ENCODE measurements at places on chromosomes 12 and 14.

- H3K27me3 ChIP-seq: no peaks in the 10 kb centered on the region
- H3K4me1 ChIP-seq: no peaks in the 10 kb centered on the region
- no peak overlapping the region for H3K27ac ChIP-seq
- no peaks in the 10 kb centered on the region for H3K36me3 ChIP-seq
- no peak overlapping the region for H3K4me3 ChIP-seq
Observed at GRCh38 chr14:87008965-87009364, 984.0 kb downstream of the GALC start.

GRCh38 chr12:125070661-125071390 lies 5.6 kb downstream of the AACS start:
- H3K4me1 ChIP-seq: peaks cover 21% of the 10 kb centered on the region
- H3K27ac ChIP-seq: no peak overlapping the region
- H3K27me3 ChIP-seq: no peaks in the 10 kb centered on the region
- no peak for DNase-seq

DNA sequence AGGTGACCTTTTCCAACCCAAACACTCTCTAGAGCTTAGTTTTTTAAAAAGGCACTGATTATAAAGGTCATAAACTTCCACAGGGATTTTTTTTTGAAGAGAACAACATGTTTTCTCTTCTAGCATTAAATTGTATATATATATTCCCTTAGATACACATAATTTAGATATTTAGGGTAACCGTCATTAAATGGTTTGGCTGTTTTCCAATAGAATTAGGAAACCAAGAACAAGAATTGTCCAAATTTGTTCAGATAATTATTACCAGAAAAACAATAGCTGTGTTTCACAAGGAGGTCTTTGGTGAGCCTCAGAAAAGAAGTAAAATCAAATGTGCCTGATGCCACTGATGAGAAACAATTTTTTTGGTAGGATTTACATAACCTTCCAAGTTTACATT lies 26.9 kb downstream of the LMO3 start:
- H3K4me1 ChIP-seq: peaks cover 11% of the 10 kb centered on the region
- no peak for DNase-seq
- no peaks in the 10 kb centered on the region for H3K27me3 ChIP-seq
- H3K27ac ChIP-seq: no peak overlapping the region

- peaks cover 2% of the 10 kb centered on the region for H3K27me3 ChIP-seq
- peaks cover 5% of the 10 kb centered on the region for H3K4me1 ChIP-seq
- H3K27ac ChIP-seq: no peak overlapping the region
- H3K36me3 ChIP-seq: peaks cover 17% of the 10 kb centered on the region
- no peak overlapping the region for H3K4me3 ChIP-seq
- DNase-seq: no peak
Observed at GRCh38 chr14:90760591-90761316, 55.5 kb downstream of the TTC7B start.

DNA sequence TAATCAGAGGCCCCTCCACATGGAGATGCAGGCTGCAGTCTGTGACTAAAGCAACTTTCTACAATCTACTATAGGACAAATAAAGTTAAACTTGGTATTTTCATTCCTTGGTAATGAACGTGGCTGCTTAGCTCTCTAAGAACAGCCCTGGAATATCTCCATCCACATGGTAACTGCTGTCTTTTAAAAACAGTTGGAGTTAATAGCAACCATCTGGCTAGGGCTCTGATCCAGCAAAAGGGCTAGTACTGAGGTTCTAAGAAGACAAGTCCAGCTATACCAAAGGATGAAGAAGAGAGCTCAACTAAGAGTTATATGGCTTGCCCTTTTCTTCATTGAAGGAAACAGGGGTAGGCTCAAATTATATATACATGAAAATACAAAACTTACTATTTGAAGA lies 920.1 kb downstream of the FLRT2 start:
- no peaks in the 10 kb centered on the region for H3K4me1 ChIP-seq
- H3K27ac ChIP-seq: no peak overlapping the region
- no peak for DNase-seq

DNA sequence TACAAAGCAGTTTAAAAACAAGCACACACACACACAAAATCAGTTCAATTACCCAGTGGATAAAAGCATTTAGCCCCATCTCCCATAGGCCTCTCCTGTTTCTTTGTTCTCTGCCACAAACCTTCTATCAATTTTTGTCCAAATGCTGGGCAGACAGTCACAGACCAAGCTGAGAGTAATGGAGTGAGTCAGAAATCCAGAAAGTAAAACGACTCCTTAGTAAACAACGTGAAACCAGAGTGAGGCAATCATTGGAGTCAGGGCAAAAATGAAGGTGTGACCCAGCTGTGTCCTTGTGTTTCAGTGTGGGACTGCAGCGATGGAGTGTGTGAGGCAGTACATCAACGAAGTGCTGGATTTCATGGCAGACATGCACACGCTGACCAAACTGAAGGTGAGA lies 102.0 kb downstream of the PRIMA1 start:
- no peaks in the 10 kb centered on the region for H3K36me3 ChIP-seq
- DNase-seq: no peak
- H3K27ac ChIP-seq: no peak overlapping the region
- peaks cover 31% of the 10 kb centered on the region for H3K4me1 ChIP-seq
- no peak overlapping the region for H3K4me3 ChIP-seq

- H3K27ac ChIP-seq: no peak overlapping the region
- H3K4me3 ChIP-seq: no peak overlapping the region
- H3K36me3 ChIP-seq: no peaks in the 10 kb centered on the region
- DNase-seq: no peak
Observed at GRCh38 chr12:73057428-73057827, 785.3 kb downstream of the TRHDE start.

DNA sequence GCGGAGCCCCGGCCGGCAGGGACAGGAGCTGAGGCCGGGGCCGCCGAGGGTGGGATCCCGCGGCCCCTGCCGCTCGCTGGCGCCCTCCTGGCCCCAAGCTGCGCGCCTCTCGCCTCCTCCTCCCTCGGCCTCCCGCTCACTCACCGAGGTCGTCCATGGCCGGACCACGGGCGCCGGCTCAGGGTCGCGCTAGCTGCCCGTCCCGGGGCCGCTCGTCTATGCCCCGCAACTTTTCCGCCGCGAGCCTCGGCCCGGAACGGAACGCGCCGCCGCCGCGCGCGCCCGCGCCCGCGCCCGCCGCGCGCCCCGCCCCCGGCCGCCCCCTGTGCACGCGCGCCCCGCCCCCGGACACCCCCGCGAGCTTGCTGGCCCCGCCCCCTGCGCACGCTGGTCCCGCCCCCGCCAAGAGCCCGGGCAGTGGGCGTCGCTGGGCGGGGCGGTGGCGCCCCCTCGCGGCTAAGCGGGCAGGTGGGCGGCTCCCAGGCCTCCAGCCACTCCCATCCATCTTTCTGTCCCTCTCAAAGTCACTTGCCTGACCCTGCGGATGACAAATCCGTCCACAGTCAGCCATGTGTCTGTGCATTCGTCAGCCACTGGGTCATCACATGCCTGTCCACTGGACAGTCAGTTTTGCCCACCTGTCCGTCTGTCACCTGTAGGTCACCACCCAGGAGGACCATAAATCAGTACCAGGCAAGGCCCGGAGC lies at the start of gene PXN:
Gene PXN, minus strand, starts transcription at position 258 of the 707 bp plus-strand sequence. Its CDS starts 101 bp downstream, at position 157.
- peaks cover 47% of the 10 kb centered on the region for H3K4me1 ChIP-seq
- no peaks in the 10 kb centered on the region for H3K36me3 ChIP-seq
- H3K27me3 ChIP-seq: peaks cover 3% of the 10 kb centered on the region
- peak; percentile 92 for DNase-seq
- H3K4me3 ChIP-seq: peak within 1 kb of the TSS; percentile 92
- H3K27ac ChIP-seq: peak within 1 kb of the TSS; percentile 12

DNA sequence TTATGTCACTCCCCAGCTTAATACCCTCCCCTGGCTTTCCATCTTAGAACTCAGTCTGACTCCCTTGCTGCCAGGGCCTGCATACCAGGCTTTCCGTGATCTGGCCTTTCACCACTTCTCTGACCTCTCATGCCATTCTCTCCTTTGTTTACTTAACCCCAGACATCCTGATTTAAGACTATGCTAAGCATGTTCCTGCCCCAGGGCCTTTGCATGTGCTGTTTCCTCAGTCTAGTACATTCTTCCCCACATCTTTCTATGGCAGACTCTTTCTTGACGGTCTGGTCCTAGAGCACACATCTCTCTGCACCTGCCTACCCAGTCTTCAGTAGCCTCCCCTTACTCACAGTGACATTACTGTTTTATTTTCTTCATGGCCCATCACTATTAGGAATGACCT lies 42.2 kb downstream of the PLXNC1 start:
- no peak overlapping the region for H3K27ac ChIP-seq
- H3K36me3 ChIP-seq: peaks cover 10% of the 10 kb centered on the region
- H3K4me1 ChIP-seq: peaks cover under 1% of the 10 kb centered on the region
- no peaks in the 10 kb centered on the region for H3K27me3 ChIP-seq

- no peaks in the 10 kb centered on the region for H3K36me3 ChIP-seq
- peaks cover 16% of the 10 kb centered on the region for H3K4me1 ChIP-seq
- H3K27me3 ChIP-seq: no peaks in the 10 kb centered on the region
- peak overlapping the region; percentile 14 for H3K27ac ChIP-seq
- H3K4me3 ChIP-seq: no peak overlapping the region
Observed at GRCh38 chr12:645563-646071, 17.6 kb downstream of the NINJ2 start.

DNA sequence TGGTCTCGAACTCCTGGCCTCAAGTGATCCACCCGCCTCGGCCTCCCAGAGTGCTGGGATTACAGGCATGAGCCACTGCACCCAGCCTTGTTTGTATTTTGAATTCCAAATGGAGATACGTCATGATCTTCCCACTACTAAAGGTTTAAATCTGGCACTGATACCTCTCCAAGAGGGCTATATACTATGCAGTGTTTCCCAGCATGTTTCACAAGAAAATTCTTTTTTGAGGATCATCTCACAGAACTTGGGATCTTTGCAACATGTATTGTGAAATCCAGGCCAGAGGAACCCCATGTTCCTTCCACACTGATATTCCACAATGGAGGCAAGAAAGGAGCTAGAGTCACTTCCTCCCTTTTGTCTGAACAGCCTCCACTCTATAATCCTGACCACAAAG lies 112.7 kb downstream of the NT5DC3 start:
- H3K4me3 ChIP-seq: no peak overlapping the region
- no peaks in the 10 kb centered on the region for H3K4me1 ChIP-seq
- H3K36me3 ChIP-seq: peaks cover 7% of the 10 kb centered on the region
- H3K27me3 ChIP-seq: no peaks in the 10 kb centered on the region
- DNase-seq: no peak

GRCh38 chr12:104189915-104190555 lies 25.5 kb upstream of the TXNRD1 start:
- H3K4me3 ChIP-seq: no peak overlapping the region
- no peak overlapping the region for H3K27ac ChIP-seq
- H3K36me3 ChIP-seq: no peaks in the 10 kb centered on the region
- no peak for DNase-seq

DNA sequence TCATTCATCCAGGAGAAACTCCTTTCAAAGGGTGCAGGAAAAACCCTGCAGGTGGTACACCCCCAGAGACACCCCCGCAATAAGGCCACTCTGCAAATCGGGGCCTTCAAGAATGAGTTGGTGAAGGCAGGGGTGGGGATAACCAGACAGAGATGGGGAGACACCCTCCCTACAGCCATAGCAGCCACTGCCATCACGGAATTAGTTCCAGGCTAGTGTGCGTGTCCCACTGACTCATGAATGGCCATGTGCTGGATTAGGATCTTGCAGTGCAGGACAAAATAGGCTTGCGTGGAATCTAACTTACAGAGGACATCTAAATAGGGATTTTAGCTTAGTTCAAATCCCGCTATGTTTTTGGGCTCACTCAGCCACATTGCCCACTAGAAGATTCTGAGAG lies 37.8 kb downstream of the SPRING1 start:
- H3K27me3 ChIP-seq: peaks cover 1% of the 10 kb centered on the region
- peaks cover 4% of the 10 kb centered on the region for H3K4me1 ChIP-seq
- no peaks in the 10 kb centered on the region for H3K36me3 ChIP-seq
- H3K27ac ChIP-seq: no peak overlapping the region
- H3K4me3 ChIP-seq: no peak overlapping the region

DNA sequence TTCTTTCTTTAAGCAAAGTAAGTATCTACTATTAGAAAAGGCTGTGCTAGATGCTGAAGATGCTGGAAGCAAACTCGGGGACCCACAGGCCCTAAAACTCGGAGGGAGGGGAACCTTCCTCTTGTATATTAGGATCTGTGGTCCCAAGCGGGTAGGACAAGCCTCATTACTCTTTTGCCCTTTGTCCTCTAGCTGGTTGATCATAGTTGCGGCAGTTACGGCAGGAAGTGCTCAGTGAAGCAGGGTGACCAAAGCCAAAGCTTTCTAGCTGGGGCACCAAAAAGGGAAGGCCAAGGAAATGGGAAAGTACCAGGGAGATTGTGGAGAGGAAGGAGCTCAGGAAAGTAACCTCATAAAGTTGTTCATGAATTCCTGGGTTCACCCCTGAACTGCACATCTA lies 76.3 kb downstream of the SCFD1 start:
- no peak overlapping the region for H3K27ac ChIP-seq
- no peak for DNase-seq
- H3K4me3 ChIP-seq: no peak overlapping the region
- H3K4me1 ChIP-seq: no peaks in the 10 kb centered on the region

GRCh38 chr12:56877195-56878009 lies 56.8 kb downstream of the SDR9C7 start:
- H3K4me1 ChIP-seq: no peaks in the 10 kb centered on the region
- peaks cover 13% of the 10 kb centered on the region for H3K27me3 ChIP-seq
- no peak overlapping the region for H3K4me3 ChIP-seq
- no peak for DNase-seq
- H3K27ac ChIP-seq: peak overlapping the region; percentile 27

DNA sequence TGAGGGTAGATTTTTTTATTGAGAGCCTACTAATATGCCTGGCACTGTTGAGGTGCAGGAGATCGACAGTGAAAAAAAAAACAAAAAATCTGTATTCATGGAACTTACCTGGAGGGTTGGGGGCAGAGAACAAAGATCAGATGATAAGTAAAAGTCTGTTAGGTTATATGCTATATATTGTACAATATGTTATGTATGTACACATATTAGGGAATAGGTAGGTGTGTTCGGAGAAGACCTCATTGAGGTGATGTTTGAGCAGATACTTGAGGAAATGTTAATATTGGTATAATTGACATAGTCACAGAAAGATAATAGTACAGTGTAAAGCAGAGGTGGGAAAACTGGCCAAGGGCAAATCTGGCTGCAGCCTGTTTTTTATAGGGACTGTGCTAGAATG lies 5.6 kb downstream of the ARF6 start:
- no peak overlapping the region for H3K4me3 ChIP-seq
- DNase-seq: no peak
- peaks cover 15% of the 10 kb centered on the region for H3K36me3 ChIP-seq
- no peaks in the 10 kb centered on the region for H3K27me3 ChIP-seq
- no peak overlapping the region for H3K27ac ChIP-seq

- H3K27me3 ChIP-seq: peaks cover 3% of the 10 kb centered on the region
- no peak overlapping the region for H3K27ac ChIP-seq
- peak overlapping the region; percentile 5 for H3K4me3 ChIP-seq
- peaks cover 26% of the 10 kb centered on the region for H3K4me1 ChIP-seq
- no peak for DNase-seq
Observed at GRCh38 chr14:75254901-75255584, 23.6 kb upstream of the FOS start.

- DNase-seq: no peak
- H3K27me3 ChIP-seq: no peaks in the 10 kb centered on the region
- H3K27ac ChIP-seq: no peak overlapping the region
- no peak overlapping the region for H3K4me3 ChIP-seq
- no peaks in the 10 kb centered on the region for H3K36me3 ChIP-seq
- peaks cover 33% of the 10 kb centered on the region for H3K4me1 ChIP-seq
Observed at GRCh38 chr14:68079941-68080697, 260.5 kb downstream of the RAD51B start.
